Dorsolateral prefrontal cortex (tissue), 122 donors: ENCODE measurements at places on chromosomes 11 and 22.

DNA sequence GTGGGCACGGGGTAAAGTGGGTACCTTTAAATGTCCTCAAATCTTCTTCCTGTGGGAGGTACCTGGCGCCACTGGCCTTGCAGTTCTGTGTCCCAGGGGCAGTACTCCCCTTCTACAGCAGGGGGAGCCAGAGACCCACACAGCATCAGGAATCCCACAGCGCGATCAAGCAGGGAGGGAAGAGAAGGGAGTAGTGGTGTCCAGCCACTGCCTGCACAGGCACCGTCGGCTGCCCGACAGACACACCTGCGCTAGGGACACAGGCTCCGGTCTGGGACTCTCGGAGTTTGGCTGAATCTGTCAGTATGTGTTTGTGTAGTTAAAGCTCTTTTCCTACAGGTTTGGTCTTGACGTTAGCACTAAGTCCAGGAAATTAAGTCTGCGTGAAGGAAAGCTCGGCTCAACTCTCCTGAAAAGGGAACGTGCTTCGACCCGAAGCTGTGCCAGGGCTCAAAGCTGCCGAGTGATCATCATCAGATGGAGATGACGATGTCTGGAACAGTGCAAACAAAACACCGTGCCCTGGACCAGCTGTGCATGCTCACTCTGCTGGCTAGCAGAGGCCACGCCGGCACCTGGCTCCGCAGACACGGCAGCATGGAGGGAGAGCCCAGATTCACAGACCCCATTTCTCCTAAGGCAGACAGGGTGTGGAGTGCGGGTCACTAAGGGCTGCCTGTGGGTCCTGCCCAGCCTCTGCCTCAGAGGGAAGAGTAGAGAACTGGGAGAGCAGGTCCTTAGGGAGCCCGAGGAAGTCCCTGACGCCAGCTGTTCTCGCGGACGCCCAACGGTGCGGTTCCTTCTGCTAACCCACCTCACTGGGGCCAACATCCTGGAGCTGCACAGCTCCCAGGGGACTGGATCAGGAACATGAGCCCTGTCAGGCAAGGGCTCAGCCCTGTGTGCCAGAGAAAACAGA, 56.0 kb upstream of the BID start:
- DNase-seq, result peak; percentile 74

DNA sequence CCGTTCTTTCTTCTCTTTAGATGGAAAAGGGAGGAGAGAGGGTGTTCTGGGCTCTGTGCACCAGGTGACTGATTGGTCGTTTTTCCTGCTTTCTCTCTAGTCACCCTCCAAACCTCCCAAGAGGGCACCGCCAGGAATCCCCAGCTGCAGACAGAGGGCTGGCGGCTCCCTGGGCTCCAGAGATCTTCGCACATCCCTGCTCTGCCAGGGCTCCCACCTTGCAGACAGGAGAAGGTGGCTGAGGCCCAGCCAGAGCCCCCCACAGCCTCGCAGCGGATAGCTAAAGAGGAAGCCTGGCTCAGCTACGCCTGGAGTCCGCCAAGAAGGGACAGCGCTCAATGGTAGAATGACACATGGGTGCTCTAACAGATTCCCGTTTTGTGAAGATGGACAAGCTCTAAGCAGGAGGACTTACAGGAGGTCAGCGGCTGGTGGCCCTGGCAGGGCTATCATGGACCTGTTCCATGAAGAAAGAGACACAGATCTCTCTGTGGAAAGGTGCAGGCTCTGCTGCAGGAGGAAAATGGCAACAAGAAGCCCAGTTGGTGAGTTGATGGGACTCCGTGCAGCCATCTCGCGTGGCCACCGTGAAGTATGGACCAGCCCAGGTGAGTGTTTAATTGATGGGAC, 976.9 kb downstream of the BRD1 start:
- DNase-seq, result no peak

GRCh38 chr11:131904756-131905155, 534.3 kb downstream of the NTM start:
- no peak for DNase-seq

GRCh38 chr11:85697747-85698146, 11.8 kb upstream of the CCDC89 start:
- DNase-seq, result no peak

GRCh38 chr22:21915624-21916308, 36.9 kb downstream of the PPM1F start:
- DNase-seq, result no peak
